ENCODE measurements at places on chromosomes 7 and 10.

DNA sequence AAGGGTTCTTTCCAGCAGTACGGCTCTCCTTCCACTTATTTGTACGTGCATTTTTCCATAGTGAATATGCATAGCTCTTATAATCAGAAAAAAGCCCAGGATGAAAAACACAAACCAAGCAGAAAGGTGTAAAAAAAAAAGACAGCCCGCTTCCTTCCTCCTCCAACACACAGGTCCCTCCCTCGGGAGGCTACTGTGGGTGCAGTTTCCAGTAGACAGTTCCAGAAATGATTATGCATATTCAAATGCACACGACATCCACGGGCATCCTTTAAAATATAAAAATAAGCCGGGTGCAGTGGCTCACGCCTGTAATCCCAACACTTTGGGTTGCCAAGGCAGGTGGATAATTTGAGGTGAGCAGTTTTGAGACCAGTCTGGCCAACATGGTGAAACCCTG is 59.9 kb downstream of the TNRC18 start:
- DNase-seq, result no peak
- H3K27ac ChIP-seq, result no peak overlapping the region
- H3K36me3 ChIP-seq, result no peaks in the 10 kb centered on the region
- no peaks in the 10 kb centered on the region for H3K27me3 ChIP-seq

- no peaks in the 10 kb centered on the region for H3K4me1 ChIP-seq
- no peak overlapping the region for H3K4me3 ChIP-seq
- no peak overlapping the region for H3K27ac ChIP-seq
- no peaks in the 10 kb centered on the region for H3K27me3 ChIP-seq
- H3K36me3 ChIP-seq, result no peaks in the 10 kb centered on the region
Measured at GRCh38 chr10:31961277-31962074, 32.8 kb upstream of the ARHGAP12 start.

DNA sequence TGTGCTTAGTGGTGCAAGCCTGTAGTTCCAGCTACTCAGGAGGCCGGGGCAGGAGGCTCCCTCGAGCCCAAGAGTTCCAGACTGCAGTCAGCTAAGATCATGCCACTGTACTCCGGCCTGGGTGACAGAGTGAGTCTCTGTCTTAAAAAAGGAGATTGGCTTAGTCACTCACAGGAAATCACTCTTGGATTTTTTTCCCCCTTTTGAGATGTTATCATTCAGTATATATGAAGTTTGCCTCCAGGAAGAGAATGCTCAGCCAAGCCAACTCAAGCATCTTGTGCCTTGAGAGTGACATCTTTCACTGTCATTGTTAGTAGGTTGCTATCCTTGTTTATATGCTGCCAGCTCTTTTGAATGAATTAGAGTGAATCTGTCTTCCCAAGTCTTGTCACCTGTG is 28.0 kb downstream of the NIPSNAP2 start:
- no peaks in the 10 kb centered on the region for H3K27me3 ChIP-seq
- no peak overlapping the region for H3K27ac ChIP-seq
- H3K36me3 ChIP-seq, result peaks cover 2% of the 10 kb centered on the region

DNA sequence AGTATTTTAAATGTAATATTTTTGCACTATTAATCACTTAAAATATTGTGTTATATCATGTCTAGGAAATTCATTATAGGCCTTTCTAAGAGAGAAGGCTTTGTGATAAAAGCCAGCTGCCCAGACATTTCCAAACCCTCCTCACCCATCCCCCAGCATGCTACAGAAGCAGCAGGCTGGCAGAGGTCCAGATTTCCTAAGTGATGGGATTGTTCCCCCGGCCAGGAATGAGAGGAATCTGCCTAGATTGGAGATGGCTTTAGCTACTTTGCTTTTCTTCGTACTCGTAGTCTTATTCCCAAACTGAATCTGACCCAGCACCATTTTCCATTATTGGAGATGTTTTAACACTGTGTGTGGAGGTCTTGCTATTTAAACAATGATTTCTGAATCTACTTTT is 29.4 kb downstream of the CDK14 start:
- no peak overlapping the region for H3K4me3 ChIP-seq
- H3K4me1 ChIP-seq, result peaks cover 3% of the 10 kb centered on the region
- no peak overlapping the region for H3K27ac ChIP-seq
- DNase-seq, result no peak
- no peaks in the 10 kb centered on the region for H3K27me3 ChIP-seq

DNA sequence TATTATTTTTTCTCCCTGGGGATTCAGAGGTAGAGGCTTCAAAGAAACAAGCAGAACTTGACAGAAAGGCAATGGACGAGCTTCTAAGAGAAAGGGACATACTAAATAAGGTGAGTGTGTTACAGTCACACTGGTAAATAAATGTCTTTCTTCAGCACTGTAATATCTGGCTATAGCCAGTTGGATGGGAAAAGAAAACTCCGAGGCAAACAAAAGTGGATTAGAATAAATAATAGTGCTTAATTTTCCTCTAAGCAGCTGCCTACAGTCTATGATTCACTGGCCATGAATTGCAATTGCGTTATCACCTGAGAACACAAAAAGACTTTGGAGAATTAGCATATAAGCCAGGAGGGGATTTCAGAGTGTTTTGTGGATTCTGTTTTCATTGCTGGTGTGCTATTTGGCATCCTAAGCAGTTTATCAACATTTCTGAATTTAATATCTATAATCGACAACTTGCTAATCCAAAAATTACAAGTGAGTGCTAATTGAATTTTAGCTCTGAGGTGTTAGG is 23.2 kb downstream of the CFAP58 start:
- DNase-seq, result no peak
- no peaks in the 10 kb centered on the region for H3K36me3 ChIP-seq

- no peak overlapping the region for H3K27ac ChIP-seq
- no peaks in the 10 kb centered on the region for H3K36me3 ChIP-seq
- H3K4me1 ChIP-seq, result peaks cover 7% of the 10 kb centered on the region
Measured at GRCh38 chr7:155368894-155369600, 71.4 kb downstream of the INSIG1 start.

DNA sequence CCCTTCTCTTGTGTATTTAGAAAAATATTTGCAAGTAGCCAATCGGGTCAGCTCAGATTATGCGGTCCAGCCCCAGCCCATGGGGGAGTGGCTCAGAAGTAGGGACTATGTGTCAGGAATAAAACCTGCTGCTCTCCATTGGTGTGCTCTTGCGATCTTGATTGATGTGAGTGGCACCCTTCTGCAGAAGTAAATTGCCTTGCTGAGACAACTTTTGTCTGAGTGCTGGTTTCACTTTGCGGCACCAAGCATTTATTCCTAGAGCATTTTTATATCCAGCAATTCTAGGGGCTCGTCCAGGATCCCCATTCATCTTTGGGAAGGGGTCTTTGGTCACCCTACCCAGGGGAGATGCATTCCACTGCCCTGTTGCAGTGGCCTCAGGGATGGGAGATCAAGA is 26.1 kb upstream of the FAM221A start:
- H3K27ac ChIP-seq, result no peak overlapping the region
- H3K27me3 ChIP-seq, result no peaks in the 10 kb centered on the region
- no peaks in the 10 kb centered on the region for H3K4me1 ChIP-seq
- no peaks in the 10 kb centered on the region for H3K36me3 ChIP-seq

DNA sequence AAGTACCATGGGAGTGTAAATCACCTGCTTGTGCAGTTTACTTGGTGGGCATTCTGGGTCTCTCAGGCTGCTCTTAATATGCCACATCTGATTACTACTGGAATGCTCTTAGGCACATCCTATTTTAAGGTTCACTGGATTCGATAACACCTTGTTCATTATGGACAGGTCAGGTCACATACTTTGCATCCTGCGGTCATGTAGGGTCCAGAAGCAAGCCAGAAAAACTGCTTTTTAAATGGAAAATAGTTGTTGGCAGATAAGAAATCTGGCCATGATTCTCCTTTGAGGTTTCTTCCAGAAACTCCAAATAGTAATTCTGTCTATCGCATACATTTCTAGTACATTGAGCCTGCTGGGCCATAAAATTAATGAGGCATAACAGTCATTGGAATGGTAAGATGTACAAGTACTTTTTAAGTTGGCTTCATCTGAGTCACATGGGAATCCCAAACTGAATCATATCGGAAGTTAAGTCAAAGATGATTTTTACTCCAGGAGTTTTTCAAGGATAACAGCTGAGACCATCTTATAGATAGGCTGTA is 371.9 kb downstream of the LRRTM3 start:
- H3K36me3 ChIP-seq, result no peaks in the 10 kb centered on the region
- no peak for DNase-seq
- no peak overlapping the region for H3K4me3 ChIP-seq
- no peak overlapping the region for H3K27ac ChIP-seq
- H3K4me1 ChIP-seq, result no peaks in the 10 kb centered on the region
- H3K27me3 ChIP-seq, result no peaks in the 10 kb centered on the region

DNA sequence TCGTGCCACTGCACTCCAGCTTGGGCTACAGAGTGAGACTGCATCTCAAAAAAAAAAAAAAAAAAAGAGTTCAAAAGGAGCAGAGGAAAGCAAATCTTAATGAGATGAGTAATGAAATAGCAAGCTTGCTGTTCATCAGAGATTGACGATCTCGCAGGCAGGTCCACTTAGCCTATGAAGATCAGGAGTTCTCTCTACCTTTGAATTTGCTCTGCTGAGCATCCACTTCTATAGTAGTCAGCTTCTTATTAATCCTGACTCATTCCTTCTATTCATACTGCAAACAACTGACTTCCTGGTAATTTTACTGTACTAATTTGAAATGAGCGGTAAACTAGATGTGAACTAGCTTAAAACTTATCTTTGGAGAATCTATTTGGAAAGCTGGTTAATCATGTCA is 1014.6 kb downstream of the GATA3 start:
- no peaks in the 10 kb centered on the region for H3K36me3 ChIP-seq
- no peaks in the 10 kb centered on the region for H3K4me1 ChIP-seq
- no peak overlapping the region for H3K27ac ChIP-seq

- no peaks in the 10 kb centered on the region for H3K27me3 ChIP-seq
- no peak overlapping the region for H3K27ac ChIP-seq
- H3K36me3 ChIP-seq, result no peaks in the 10 kb centered on the region
- peaks cover 2% of the 10 kb centered on the region for H3K4me1 ChIP-seq
Measured at GRCh38 chr7:70093205-70093904, 495.1 kb downstream of the AUTS2 start.

GRCh38 chr7:1479287-1479686 is 20.0 kb upstream of the MICALL2 start:
- no peak overlapping the region for H3K27ac ChIP-seq
- DNase-seq, result no peak
- H3K4me1 ChIP-seq, result no peaks in the 10 kb centered on the region
- no peaks in the 10 kb centered on the region for H3K27me3 ChIP-seq
- no peak overlapping the region for H3K4me3 ChIP-seq

DNA sequence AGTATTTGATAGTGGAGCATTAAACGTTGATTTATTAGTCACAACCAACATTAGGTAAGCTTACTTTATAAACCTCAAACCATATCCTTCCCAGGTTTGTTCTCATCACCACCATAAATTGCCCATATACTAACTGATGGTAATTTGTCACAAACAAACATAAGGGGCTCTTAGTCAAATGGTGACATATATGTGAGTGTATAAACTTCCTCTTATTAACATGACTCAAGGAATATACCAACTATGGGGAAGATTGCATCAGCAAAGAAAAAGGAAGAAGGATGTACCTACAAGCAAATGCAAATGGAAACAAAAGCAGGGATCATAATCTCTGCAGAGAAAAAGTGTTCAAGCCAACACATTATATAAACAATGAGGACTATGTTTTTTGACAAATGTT is 418.2 kb upstream of the AKR1E2 start:
- H3K4me3 ChIP-seq, result no peak overlapping the region
- no peak overlapping the region for H3K27ac ChIP-seq
- H3K4me1 ChIP-seq, result no peaks in the 10 kb centered on the region
- DNase-seq, result no peak

DNA sequence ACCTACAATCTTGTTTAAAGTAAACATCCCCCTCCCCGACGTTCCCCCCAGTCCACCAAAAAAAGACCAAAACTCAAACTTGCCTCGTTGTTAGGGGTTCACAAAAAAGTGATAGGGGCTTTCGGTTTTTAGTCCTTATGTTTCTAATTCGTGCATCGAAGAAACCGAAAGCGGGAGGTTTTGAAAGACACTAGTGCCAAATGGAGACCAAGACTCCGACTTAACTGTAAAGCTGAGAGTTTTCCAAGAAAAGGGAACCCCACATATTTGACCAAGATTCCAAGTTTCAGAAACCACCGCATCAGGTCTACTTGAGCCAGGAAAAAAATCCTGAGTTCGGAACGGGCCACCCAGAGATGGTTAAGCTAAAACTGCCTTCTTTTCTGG is 534 bp downstream of the PSMA2 start:
- no peak overlapping the region for H3K27ac ChIP-seq
- no peak for DNase-seq
- H3K36me3 ChIP-seq, result no peaks in the 10 kb centered on the region
- no peaks in the 10 kb centered on the region for H3K27me3 ChIP-seq
- H3K4me3 ChIP-seq, result peak overlapping the region; percentile 73

GRCh38 chr10:13950543-13950939 is 363.8 kb downstream of the PRPF18 start:
- no peak for DNase-seq
- no peaks in the 10 kb centered on the region for H3K27me3 ChIP-seq
- no peak overlapping the region for H3K4me3 ChIP-seq
- no peaks in the 10 kb centered on the region for H3K36me3 ChIP-seq
- H3K4me1 ChIP-seq, result no peaks in the 10 kb centered on the region
- no peak overlapping the region for H3K27ac ChIP-seq

DNA sequence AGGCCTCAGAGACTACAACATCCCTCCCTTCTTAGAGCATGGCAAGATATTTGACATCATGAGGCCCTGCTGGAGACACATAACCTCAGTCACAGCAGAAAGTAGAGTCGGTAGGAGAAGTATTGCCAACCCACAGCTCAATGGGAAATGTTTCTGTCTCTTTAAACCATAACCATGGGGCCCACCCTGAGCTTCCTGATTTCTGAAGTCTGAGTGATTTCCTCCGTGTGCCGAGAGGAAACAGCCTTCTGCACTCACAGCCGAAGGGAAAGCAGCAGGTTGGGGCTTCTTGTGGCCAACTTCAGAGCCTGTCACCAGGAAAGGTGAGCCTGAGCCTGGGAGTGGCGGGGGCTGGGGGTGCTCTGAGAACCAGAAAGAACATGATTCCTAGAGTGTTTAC is at the start of gene GIMAP1:
Gene GIMAP1 (plus strand): TSS at position 246 of the 400 bp plus-strand sequence. CDS start 2,435 bp downstream, outside the sequence.
- H3K27me3 ChIP-seq, result no peaks in the 10 kb centered on the region
- no peak within 1 kb of the TSS for H3K4me3 ChIP-seq
- H3K36me3 ChIP-seq, result no peaks in the 10 kb centered on the region
- H3K27ac ChIP-seq, result no peak within 1 kb of the TSS

- no peaks in the 10 kb centered on the region for H3K36me3 ChIP-seq
- H3K4me3 ChIP-seq, result no peak overlapping the region
- DNase-seq, result no peak
- H3K27me3 ChIP-seq, result peaks cover 5% of the 10 kb centered on the region
- no peaks in the 10 kb centered on the region for H3K4me1 ChIP-seq
Measured at GRCh38 chr7:120991581-120991980, 3.1 kb downstream of the CPED1 start.

DNA sequence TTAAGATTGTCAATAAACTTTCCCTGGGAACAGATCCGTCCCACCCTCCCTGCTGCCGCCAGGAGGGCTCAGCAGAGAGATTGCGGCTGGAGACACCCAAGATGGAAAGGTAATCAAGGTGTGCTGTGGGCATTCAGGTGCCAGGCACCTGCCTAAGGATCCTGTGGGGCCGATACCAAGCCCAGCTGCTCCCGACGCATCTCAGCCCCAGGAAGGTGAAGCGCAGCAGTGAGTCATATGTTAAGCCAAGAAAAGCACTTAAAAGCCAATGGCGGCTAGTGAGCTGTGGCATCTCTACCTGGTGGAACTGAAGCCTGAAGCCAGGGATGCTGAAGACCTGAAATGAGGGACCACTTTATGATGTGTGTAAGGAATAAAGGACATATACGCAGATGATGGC is 6.1 kb downstream of the WDR86 start:
- DNase-seq, result no peak
- H3K4me3 ChIP-seq, result no peak overlapping the region
- H3K27me3 ChIP-seq, result no peaks in the 10 kb centered on the region
- peaks cover 9% of the 10 kb centered on the region for H3K4me1 ChIP-seq
- H3K27ac ChIP-seq, result no peak overlapping the region

All from iPS DF 6.9 (cell line).